ENCODE measurements at places on chromosomes 5 and 9.

DNA sequence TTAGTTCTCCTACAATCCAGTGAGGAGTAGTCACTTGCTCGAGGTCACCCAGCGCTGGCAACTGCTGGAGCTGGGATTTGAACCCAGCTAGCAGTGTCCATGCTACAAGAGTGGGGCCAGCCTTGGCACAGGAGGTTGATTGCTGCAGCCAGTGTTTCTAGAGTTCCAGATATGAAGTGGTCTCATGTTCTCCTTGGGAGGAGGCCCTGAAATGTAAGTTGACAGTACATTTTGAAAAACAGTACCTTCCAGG is 802 bp downstream of the CCDC107 start:
- no peak for DNase-seq

DNA sequence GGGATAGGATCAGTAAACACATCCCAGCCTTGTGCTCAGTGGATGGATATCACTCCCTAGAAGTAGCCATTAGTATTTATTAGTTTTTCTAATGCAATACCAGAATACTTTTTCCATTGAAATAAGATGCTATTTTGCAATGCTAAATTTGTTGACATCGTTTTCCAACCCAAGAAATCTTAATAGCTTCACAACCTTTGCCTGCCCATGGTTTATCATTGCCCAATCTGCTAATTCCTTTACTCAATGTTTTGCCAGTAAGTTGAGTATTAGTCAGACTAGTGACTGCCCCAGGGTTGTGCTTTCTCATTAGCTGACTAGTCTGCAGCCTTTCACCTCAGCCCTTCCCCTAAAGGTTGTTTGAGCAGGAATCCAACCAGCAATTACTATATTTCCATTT is 62.9 kb downstream of the NREP start:
- DNase-seq = no peak

DNA sequence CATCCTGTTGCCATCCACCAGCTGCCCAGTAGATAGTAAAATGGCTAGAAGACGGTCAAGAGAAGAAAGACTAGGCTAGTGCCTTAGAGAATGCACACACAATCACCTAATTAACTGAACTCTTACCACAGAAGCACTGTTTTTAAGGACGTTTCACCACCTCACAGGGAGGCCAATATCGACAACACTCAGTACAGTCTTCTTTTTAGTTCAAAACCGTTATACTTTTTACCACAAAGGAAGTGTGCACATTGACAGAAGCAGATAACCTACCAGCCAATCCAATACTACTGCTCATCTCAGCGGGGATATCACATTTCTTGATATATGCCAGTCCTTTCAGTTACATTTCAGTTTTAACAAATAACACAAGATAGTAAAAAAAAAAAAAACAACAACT is 122.3 kb downstream of the GNAQ start:
- no peak for DNase-seq

GRCh38 chr9:127520941-127521918 is 69.9 kb downstream of the LRSAM1 start:
- DNase-seq = no peak

- DNase-seq = peak; percentile 35
Observed at GRCh38 chr5:57174128-57174889, 450 bp downstream of the GPBP1 start.

- DNase-seq = no peak
Observed at GRCh38 chr5:10674582-10674981, 86.5 kb downstream of the DAP start.
